ENCODE measurements at places on chromosomes 2 and 18. TPM values are rescaled to one million over a fixed set of nuclear protein-coding genes. Genes with fewer than 3 reads are reported as not detected.

Gene CFC1
- not detected for total RNA-seq

Gene SLC40A1
- total RNA-seq: 0.20 TPM

Gene CDH2
- total RNA-seq: not detected

Gene FAM110C
- 0.18 TPM for total RNA-seq

Gene NT5DC4
- 2.1 TPM for total RNA-seq

Gene NEURL3
- total RNA-seq: not detected

Gene DSC2
- total RNA-seq: not detected

Gene DSG1
- total RNA-seq: not detected

Gene PAX3
- not detected for total RNA-seq

Gene TMEM247
- not detected for total RNA-seq

Gene ACYP2
- 15.9 TPM for total RNA-seq

Gene SLC14A1
- total RNA-seq: 2.0 TPM

Gene SERPINB3
- total RNA-seq: not detected

Gene GPR45
- not detected for total RNA-seq

- DNase-seq: no peak
These were observed 756.0 kb upstream of the LRATD1 start for GRCh38 chr2:13876491-13877037.

GRCh38 chr2:234827096-234827860, 124.5 kb upstream of the SH3BP4 start:
- no peak for DNase-seq

GRCh38 chr2:127356531-127356930, 31.2 kb downstream of the MAP3K2 start:
- DNase-seq: no peak

DNA sequence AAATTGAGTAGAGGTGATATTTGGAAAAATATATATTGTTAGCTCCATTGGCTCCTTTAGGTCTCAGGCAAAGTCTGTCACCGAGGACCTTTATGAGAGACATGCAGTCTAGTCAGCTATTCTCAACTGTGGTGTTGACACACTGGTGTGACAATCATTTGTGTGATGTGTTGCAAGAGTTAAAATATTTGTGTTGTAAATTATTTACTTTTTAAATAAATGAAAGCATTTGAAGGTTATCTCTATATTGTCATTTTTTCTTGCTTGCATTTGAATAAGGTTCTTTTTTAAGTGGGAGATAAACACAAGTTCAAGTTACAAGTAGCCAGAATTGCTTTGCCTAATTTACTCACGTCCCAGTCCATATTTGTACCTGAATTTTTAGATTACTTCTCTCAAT, 4.3 kb downstream of the REL start:
- no peak for DNase-seq

DNA sequence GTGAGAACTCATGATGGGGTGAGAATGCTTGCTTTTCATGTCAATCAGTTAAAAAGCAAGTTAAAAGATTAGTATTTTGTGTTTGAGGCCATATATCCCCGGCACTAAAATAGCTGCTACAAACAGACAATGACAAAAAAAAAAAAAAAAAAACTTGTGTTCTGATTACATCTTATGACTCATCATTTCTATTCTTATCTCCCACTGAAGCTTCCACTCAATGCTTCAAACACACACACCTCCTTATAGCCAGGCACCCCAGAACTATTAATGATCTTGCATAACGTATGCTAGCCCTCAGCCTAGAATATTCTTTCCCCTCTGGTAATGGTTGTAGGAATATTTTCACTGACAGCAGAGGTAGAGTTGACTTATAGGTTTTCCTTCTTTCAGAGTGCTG, 778.3 kb downstream of the TRIB2 start:
- DNase-seq: no peak

DNA sequence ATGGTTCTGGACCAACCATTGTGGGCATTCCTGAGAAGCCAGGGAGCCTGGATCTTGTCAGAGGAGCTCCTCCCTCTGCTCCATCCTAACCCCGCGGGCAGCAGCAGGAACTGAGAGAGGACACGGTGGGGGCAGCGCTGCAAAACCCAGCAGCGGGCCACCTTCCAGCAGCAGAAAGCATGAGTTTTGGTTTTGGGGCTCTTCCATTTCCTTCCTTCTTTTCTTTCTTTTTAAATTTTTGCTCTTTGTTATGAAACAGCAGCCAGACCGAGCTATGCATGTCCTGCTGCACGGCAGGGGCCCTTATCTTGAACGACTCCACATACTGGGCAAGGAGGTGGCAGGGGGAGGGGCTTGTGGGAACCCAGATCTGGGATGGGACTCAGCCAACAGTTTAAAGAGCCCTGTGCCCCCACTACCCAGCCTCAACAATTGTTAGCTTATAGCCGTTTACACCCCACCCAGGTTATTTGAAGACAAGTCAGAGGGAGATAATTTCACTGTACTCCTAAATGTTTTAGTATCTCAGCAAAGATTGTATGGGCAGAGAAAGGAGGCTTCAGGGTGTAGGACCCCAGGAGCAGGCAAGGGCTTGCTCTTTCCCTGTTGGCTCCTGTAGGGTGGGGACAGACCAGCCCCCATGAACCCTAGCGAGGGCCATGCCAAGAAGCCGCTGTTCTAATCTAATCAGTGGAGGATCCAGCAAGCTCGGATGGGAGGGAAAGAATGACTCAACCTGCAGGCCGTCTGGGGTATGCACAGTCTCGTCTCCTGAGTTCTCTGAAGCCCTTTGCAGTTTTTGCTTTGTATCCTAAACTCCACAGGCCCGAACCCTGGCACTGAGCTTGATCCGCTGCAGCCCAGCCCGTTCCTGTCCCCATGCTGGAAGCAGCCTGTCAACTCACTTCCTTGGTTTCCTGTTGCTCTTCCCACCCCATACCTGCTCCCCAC, 75.3 kb downstream of the LRRFIP1 start:
- DNase-seq: no peak

- DNase-seq: no peak
These were observed 97.4 kb downstream of the MCFD2 start for GRCh38 chr2:46818141-46818621.

- no peak for DNase-seq
These were observed 5.4 kb upstream of the XIRP2 start for GRCh38 chr2:166882851-166883250.

GRCh38 chr2:172329774-172330671, 97.4 kb upstream of the ITGA6 start:
- DNase-seq: no peak

DNA sequence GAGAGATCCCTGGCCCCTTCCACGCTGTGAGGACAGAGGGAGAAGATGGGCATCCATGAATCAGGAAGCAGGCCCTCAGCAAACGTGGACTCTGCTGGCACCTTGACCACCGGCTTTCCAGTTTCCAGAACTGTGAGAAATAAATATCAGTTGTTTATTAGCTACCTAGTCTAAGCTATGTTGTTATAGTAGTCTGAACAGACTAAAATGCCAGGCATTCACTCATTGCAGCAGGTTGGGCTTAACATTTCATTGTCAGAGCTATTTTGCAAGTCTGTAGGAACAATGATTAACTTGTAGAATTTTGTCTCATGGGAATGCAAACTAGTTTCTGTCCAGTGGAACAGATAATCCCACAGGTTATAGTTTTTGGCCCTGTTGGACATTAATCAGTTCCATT, 24.8 kb upstream of the TBC1D8 start:
- DNase-seq: no peak

DNA sequence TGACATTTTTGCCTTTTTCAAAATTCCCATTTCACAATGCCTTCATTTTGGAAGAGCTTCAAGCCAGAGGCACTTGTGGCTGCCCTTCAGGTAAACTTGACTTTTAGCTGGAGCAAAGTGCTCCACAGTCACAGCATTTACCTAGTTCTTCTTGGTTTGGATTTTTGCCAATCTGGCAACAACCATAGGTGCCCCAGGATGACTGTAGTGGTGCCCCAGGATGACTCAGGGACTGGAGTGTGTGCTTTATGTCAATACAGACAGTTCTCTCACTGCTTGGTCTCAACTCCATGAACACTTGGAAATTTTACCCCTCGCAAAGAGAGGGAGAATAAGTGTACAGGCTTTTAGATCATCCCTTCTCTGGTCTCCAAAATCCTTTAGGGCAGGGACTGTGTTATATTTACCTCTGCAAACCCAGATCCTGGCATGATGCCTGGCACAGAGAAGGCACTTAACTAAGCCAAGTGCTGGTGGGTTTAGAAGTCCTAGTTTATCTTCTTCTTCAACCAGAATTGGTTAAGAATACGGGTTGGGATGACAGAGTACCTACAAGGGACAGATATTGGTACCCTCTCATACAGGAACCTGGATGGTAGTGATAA, 15.3 kb upstream of the PTPN4 start:
- no peak for DNase-seq

DNA sequence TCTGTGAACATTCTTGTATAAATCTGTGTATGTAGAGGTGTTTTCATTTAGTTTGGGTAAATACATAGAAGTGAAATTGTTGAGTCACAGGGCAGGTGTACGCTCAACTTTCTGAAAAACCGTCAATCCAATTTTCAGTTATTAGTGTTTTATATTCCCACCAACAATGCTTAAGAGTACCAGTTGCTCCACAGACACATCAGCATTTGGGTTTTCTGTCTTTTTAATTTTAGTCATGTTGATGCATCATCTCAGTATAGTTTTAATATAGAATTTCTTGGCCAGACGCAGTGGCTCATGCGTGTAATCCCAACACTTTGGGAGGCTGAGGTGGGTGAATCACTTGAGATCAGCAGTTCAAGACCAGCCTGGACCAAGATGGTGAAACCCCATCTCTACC, 3.2 kb upstream of the GNLY start:
- no peak for DNase-seq

- DNase-seq: no peak
These were observed 8.6 kb upstream of the ARMC9 start for GRCh38 chr2:231189571-231190495.

GRCh38 chr18:46431522-46432171, 225.4 kb downstream of the LOXHD1 start:
- DNase-seq: no peak

DNA sequence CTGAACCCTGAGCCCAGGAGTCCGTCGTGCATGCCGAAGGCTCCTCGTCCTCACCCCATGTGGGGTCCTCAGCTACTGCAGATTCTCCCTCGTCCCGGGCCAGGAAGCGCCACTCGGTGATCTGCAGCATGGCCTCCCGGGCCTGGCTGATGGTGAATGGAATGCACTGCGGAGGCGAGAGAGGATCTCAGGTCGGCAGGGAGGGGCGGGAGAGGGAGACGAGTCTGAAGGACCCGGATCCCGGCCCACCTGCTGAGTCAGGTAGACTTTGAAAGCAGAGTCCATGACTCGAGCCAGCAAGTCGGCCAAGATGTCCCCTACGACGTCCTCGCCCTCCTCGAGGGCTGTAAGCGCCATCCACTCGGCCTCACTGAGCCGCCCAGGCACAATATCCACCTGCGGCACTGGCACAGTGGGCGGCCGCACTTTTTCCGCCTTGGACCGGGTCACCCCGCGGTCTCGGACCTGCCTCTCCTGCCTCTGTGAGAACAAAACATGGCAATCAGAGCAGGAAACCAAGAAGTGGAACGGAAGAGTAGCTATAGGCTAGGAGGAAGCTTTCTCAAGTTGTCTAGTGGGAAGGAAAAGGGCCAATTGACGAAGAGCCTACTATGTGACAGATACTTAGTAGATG, 5.5 kb downstream of the C2orf81 start:
- no peak for DNase-seq

- DNase-seq: no peak
These were observed 306.7 kb downstream of the PIK3C3 start for GRCh38 chr18:42261731-42262130.

GRCh38 chr2:58635801-58636375, 394.8 kb upstream of the FANCL start:
- no peak for DNase-seq

GRCh38 chr2:22497789-22498188, 887.2 kb upstream of the KLHL29 start:
- DNase-seq: no peak

GRCh38 chr2:107430596-107431266, 396.0 kb upstream of the RGPD4 start:
- no peak for DNase-seq

DNA sequence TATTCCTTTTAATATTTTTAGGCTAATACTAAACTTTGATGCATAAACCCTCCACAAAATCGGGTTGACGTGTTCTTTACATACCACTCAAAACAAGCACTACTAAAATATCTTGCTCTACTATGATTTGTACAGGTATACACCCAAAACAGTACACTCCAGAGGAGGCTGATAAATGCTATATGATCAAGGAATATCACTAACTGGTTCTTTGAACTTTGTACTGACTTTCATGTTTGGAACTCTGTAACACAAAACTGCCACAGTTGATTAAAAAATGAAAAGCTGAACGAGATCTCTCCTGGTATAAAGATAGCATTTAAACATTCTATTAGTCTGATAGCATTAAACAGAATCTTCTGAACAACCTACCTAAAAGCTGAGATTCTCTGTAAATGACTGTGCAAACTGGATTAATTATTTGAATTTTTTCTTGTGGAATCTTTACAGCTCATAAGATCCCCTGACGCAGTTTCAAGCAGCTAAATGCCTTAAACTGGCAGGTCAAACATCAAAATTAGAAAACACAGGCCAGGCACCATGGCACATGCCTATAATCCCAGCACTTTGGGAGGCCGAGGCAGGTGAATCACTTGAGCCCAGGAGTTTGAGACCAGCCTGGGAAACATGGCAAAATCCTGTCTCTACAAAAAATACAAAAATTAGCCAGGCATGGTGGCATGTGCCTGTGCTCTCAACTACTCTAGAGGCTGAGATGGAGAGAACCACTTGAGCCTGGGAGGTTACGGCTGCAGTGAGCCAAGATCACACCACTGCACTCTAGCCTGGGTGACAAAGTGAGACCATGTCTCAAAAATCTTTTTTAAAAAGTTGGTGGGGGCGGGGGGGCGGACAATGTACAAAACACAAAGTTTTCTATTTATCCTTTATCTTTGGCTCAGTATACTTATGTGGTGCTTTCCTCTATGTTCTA, 150.6 kb downstream of the EXOC6B start:
- DNase-seq: no peak

DNA sequence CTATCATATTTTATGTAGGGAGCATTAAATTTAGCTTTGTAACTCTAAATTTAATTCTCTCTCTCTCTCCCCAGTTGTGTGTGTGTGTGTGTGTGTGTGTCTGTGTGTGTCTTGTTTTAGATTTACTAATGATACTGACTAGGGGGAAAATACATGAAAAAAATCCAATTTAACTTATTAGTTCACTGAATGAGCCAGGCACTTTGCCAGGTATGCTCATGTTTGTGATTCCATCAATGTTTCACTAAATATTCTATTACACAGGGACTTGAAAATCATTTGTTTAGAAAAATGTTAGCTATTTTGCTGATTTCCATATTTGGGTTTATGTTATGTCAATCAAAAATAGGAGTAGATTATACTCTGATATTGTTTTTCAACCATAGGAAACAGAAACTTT, 203.7 kb upstream of the ZNF804A start:
- no peak for DNase-seq

GRCh38 chr2:67583185-67583584, 186.1 kb downstream of the ETAA1 start:
- no peak for DNase-seq

GRCh38 chr2:198042189-198042588, 237.8 kb downstream of the PLCL1 start:
- DNase-seq: no peak

DNA sequence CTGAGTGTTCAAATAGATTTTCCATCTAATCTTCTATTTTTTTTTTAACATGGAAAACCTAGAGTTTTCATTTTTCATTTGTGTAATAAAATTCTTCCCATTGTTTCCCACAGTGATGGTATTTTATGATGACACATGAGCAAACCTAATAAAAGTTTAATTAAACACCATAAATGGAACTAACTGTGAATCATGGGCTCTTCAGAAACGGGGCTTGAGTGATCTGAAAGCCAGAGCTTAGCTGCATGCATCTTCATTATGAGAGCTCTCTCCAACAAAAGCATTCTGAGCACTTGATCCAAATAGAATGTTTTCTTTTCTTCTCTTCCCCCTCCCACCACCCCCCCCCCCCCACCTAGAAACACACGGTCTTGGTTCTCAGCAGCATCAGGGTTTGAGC, 82.1 kb upstream of the REV1 start:
- DNase-seq: no peak
